Spleen (tissue), 13 donors: ENCODE measurements at places on chromosomes 2 and 18. TPM values are rescaled to one million over a fixed set of nuclear protein-coding genes. Genes with fewer than 3 reads are reported as not detected.

The RIT2 gene
- not detected for total RNA-seq

The SUPT7L gene
- 29.2 TPM for total RNA-seq

The INPP4A gene
- 102 TPM for total RNA-seq

The TUBB8B gene
- not detected for total RNA-seq

The EMX1 gene
- not detected for total RNA-seq

The FBXO48 gene
- 1.7 TPM for total RNA-seq

The RBMS1 gene
- total RNA-seq, result 130 TPM

The HOXD11 gene
- total RNA-seq, result not detected

The TLX2 gene
- not detected for total RNA-seq

The BCL2 gene
- total RNA-seq, result 68.9 TPM

The FBLN7 gene
- total RNA-seq, result 8.7 TPM

The LOXHD1 gene
- 2.4 TPM for total RNA-seq

The LIMS2 gene
- total RNA-seq, result 168 TPM
